ENCODE measurements at places on chromosomes 6 and 20.

DNA sequence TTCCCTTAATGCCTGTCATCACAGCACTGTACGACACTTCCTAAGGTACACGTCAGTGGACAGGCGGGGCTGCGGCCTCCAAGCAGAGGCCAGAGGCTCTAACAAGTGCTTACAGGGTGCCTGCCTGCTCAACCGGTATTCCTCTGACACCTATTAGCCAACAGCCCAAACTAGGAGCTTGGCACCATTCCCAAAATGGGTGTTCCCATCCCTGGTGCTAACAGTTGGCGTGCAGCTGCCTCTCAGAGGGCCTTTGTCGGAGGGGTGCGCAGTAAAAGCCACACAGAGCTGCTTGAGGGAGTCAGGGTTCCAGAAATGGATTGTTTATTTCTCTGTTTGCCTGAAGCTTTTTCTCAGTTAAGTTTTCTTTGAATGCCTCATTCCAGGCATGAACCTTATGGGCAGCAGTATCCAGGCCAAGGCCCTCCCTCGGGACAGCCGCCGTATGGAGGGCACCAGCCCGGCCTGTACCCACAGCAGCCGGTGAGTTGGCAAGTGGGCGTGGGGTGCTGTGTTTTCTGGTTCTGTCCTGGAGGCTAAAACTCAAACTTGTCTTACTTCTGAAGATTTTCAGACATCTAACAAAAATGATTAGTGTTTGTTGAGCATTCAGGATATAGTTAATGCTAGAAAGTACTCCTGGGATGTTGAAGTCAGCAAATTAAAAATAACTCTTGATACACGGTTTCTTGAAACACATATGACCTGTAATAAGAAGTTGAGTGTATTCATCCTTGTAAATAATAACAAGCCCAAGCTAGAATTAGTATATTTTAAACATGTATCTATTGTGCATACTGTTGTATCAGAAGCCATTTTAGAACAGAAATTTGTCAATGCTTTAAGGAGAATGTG lies 124.7 kb downstream of the TMEM242 start:
- DNase-seq: no peak

DNA sequence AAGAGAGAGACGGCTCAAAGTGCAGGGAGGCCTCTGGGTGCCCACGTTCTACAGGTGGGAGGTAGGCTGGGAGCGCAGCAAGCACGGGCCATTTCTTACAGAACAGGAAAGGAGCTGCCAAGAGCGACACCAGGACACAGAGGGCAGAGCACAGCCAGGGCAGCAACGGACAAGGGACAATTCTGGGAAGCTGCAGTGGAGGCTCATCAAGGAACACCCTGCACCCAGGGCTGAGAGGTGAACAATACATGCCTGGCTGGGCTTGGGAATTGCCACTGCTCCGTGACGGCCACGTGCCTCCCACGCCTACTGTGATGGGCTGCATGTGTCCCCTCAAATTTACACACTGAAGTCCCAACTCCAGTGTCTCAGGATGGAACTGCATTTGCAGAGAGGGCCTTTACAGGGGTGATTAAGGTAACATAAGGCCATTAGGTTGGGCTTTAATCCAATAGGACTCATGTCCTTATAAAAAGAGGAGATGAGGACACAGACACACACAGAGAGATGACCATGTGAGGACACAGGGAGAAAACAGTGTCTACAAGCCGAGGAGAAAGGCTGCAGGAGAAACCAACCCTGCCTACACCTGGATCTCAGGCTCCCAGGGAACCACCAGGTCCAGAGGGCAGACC lies 13.6 kb downstream of the SERPINB6 start:
- no peak for DNase-seq

- peak; percentile 54 for DNase-seq
Measured at GRCh38 chr6:77463861-77464494, 687 bp upstream of the HTR1B start.

DNA sequence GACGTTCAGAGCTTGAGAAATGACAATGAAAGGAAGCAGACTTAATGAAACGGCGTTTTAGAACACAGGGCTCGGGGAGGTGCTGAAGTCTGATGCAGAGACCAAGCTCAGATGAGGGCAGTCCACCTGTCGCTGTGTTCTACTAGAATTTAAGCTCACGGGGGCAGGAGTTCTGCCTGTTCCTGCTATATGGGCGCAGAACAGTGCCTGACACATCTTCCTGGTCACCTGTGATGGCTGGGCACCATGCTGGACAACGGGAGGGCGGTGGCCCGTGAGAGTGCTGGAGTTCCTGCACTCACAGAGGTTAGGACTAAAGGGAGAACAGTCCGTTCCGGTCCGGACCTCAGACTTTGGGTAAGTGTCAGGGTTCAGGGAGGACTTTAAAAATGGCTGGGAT lies 130.6 kb downstream of the ERMARD start:
- no peak for DNase-seq

DNA sequence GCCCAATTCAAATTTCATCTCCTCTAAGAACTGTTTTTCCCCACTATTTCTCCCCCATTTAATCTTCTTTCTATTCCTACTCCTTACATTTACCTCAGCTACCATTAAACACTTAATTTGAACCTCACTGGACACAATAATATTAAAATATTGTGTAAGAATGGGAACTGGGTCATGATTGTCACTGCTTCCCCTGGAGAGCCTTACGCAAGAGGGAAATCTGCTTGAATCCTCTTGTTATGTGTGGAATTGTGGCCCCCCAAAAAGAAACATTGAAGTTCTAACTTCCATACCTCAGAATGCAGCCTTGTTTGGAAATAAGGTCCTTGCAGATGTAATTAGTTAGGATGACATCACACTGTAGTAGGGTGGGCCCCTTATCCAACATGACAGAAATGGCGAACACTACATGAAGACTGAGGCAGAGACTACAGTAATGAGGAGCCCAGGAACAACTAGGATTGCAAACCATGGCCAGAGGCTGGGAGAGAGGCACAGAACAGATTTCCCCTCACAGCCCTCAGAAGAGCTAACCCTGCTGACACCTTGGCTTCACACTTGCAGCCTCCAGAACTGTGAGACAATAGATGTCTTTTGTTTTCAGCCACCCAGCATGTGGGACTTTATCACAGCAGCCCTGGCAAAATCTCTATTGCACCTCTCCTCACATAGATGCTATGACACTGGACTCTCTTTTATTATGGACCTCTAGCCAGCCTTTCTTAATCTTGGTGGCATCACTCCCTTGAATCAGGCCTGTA lies 29.9 kb downstream of the HIVEP2 start:
- no peak for DNase-seq

DNA sequence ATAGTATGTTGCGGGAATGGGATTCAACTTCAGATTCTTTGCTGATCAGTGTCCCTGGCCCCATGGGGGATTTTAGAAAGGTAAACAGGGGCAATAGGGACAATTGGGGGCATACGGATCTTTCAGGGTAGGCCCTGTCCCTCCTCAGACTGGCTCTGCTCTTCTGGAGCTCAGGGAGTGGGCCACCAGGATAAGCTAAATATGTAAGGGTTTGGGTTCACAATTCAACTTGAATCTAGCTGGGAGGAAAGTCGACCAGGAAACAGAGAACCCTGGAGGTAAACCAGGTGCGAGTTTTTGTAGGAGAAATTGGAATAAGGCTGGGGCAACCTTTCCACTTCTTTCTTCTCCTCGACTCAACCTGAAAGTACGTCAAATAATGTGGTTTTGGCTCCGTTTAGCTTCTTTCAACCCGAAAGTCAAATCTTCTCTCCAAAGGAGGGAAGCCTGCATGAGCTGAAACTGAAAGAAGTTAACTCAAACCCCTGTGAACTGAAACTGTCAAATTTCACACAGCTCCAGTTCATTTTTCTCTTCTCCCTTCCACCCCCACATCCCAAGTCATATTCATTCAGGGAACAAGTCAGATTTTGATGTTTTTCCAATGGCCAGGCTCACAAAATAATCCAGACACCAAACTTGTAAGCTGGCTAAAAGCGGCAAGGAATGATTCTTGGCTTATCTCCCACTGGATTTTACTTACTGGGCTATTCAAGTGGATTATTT lies 278.2 kb downstream of the CLIC5 start:
- DNase-seq: no peak

GRCh38 chr6:53338304-53338703 lies 10.4 kb downstream of the ELOVL5 start:
- DNase-seq: no peak

DNA sequence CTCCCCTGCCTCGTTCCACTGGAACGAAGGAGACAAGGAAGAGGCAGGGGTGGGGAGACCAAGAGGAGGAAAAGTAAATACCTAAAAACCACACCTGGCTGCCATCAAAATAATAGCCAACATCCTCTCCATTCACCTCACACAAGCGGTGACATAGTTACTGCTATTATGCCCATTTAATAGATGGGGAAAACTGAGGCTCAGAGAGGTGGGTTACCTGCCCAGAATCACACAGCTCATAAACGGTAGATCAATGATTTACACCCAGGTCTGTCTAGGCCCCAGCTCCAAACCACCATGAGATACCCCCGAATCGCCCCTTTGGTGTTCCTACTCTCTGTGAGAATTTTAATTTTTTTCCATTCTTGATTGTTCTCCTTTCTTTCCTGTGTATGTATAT lies 253.8 kb downstream of the BMP7 start:
- DNase-seq: no peak

GRCh38 chr20:58147628-58148370 lies 80.7 kb downstream of the ANKRD60 start:
- DNase-seq: no peak

DNA sequence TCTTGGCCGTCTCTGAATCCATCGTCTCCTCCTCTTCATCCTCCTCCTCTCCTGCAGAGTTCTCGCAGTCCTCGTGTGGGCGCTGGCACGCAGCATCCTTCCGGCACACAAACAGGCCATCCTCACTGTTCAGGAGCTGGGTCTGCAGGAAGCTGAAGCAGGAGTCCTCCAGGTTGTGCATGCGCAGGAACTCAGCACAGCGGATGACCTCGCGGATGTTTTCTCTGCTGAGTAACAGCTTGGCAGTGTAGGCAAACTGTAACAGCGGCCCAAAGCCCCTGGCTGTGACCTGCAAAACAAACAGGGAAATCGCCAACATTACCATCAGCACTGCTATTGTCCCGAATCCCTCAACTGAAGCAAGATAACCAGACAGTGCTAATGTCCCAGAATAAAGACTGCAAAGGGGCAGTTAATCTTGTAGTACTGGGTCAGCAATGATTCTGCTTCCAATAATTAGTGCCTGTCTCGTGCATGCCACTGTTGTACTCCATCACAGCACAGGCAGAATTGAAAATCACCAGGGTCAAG lies 57.4 kb downstream of the GJA10 start:
- DNase-seq: peak; percentile 20

DNA sequence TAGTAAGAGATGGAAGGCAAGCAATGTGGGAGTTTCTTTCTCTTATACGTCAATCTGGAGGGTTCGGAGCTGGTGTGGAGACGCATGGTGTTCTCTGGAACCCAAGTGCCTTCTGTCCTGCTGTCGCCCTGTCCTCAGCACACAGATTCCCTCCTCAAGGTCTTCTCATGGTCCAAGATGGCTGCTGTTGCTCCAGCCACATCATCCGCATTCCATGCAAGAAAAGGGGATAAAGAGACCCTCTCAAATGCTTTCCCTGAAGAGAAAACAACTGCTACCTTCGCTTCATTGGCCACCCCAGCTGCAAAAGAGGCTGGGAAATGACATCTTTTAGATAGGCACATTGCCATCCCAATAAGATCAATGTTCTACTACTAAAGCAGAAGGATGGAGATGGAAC lies 151.2 kb downstream of the ANKRD60 start:
- no peak for DNase-seq

DNA sequence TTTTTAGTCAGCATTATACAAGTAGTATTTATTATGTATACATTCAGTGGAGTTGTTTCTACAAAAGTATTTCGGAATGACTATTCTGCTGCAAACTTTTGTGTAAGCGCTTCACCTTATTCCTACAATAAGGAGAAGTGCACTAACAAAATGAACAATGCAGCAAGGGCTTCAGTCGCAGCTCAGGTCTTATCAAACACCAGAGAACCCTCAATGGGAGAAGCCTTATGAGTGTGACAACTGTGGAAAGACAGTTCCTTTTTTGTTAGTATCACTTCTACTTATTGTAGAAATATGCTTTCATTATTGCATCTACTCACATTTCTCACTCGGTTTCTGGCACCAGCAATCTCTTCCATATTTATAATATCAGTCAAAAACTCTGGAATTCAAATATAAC lies 18.8 kb downstream of the ZKSCAN3 start:
- no peak for DNase-seq

GRCh38 chr6:9830808-9831207 lies 584.1 kb downstream of the TFAP2A start:
- no peak for DNase-seq

- no peak for DNase-seq
Measured at GRCh38 chr6:33858804-33859505, 55.2 kb upstream of the MLN start.

DNA sequence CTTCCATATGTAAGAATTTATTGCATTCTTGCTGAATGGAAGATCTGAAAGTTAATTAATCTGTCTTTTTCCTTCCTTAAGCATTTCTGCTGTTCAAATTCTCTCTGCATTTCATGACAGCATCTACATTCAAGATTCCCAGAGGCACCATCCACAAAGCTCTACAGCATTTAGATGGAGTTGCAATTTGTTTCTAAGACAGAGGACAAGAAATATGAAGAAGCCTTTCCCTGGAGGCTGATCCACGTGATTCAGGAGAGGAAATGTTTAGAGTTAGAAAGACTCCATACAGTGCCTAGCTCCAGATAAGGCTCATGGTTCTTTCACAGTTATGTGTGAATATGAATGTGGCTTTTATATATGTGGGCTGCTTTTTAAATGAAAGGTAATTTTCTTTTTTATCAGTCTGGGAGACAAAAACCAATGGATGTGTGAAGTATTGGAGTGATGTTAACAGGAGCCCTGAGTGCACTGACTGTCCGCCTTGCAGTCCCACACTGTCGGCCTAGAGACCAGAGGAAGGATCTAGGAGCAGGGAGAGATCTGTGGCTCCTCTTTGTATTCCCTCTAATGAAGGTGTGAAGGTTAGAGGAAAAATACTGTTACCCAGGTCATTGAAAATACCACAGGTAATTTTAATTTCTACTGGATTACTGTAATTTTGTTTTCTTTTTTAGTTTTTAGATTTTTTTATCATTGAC lies 686.6 kb upstream of the GJE1 start:
- DNase-seq: no peak

GRCh38 chr20:22861990-22862389 lies 173.1 kb upstream of the SSTR4 start:
- DNase-seq: no peak

- no peak for DNase-seq
Measured at GRCh38 chr20:39993742-39994141, 695.3 kb downstream of the MAFB start.

GRCh38 chr20:37523911-37524700 lies 3.1 kb downstream of the NNAT start:
- no peak for DNase-seq

GRCh38 chr20:50283922-50284810 lies 93.5 kb downstream of the CEBPB start:
- DNase-seq: no peak

- no peak for DNase-seq
Measured at GRCh38 chr6:90098001-90098531, 198.6 kb downstream of the BACH2 start.
